ENCODE measurements at places on chromosomes 1 and 21. TPM values are rescaled to one million over a fixed set of nuclear protein-coding genes. Genes with fewer than 3 reads are reported as not detected.

The NTMT2 gene
- not detected for total RNA-seq

The IL10 gene
- total RNA-seq, result not detected

The CDC20 gene
- total RNA-seq, result 204 TPM

The PDPN gene
- total RNA-seq, result not detected
